IPS DF 19.7 (cell line): ENCODE measurements at places on chromosomes 3 and 15.

DNA sequence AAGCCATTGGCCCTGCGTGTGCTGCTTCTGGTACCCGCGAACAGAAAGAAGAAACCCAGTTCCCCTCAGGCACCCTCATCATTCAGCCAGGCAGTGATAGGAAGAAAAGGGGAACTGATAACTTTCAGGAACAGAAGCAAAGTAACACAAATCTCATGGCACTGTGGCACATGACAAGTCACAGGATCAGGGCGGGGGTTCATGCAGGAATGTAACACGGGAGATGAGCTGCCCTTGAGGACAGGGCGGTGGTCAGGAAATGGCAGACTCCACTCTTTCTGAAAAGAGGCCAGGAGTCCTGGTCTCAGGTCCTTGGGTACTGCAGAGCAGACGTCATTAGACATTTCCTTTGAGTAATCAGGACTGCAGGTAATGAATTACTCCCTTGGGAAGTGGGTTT lies 95.5 kb downstream of the CCNL1 start:
- DNase-seq: no peak

DNA sequence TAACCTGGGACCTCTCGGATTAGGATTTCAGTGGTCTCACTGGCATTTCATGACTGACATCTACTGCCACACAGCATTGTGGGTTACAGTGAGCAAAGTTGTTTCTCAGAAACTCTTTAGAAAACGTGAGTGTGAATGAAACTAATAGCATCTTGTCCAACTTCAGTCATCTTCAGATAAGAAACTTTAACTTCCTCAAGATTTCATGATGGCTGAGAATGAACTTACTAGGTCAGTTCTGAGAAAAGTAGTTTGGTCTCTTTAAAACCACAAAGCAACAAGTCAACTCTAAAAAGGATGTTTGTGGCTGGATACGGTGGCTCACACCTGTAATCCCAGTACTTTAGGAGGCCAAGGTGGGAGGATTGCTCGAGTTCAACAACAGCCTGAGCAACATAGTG lies 14.2 kb upstream of the HOMER2 start:
- no peak for DNase-seq

- no peak for DNase-seq
These were observed 18.7 kb upstream of the PLXNA1 start for GRCh38 chr3:126964261-126964660.

GRCh38 chr15:91916051-91916450 lies 62.5 kb downstream of the SLCO3A1 start:
- DNase-seq: no peak

DNA sequence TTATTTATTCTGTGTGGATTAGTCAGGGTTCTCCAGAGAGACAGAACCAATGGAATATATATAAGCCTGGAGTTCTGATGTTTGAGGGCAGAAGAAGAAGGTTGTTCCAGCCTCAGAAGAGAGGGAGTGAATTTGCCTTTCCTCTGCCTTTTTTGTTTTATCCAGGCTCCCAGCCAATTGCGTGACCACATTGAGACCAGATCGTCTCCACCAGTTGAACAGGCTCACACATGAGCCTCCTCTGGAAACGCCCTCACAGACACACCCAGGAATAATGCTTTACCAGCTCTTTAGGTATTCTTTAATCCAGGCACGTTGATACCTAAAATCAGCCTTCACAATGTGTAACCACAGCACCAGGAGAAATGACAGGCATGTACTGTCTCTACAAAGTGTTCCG lies 923.1 kb downstream of the TBL1XR1 start:
- DNase-seq: no peak

DNA sequence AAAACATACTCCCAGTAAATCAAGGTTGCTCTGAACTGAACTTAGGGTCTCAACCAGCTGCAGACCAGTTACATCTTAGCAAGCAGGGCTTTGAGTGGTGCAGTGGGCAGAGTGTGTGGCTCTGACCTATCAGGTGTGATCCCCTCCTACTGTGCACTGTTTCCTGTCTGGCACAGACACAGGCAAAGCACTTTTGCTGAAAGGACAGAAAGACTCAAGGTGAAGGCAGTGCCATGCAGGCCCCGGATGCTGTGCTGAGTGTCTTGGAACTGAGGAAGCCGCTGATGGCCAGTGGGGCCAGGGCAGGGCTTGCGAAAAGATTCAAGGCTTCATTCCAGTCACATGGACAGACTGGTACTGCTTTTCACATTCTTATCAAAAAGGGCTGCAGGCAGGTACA lies 85.2 kb downstream of the CACNA1D start:
- DNase-seq: no peak

GRCh38 chr15:79078763-79079410 lies 11.7 kb downstream of the RASGRF1 start:
- DNase-seq: no peak

DNA sequence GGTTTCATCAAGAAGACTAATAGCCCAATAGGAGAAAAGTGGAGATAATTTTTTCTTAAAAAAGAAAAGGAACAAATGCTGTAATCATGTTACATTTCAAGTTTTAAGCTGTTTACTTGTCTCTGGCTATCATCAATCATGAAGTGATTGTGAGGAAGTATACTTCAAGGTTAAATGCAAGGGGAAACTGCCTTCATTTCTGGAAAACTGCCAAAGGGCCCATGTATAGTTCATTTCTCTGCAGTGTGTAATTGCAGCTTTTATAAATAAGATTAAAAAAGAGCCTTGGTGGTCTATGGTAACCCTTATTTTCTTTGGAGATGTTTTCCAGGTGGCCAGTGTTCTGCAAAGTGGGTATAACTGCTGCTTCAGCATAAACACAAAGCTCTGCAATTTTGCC lies 101.9 kb downstream of the GRM7 start:
- no peak for DNase-seq

DNA sequence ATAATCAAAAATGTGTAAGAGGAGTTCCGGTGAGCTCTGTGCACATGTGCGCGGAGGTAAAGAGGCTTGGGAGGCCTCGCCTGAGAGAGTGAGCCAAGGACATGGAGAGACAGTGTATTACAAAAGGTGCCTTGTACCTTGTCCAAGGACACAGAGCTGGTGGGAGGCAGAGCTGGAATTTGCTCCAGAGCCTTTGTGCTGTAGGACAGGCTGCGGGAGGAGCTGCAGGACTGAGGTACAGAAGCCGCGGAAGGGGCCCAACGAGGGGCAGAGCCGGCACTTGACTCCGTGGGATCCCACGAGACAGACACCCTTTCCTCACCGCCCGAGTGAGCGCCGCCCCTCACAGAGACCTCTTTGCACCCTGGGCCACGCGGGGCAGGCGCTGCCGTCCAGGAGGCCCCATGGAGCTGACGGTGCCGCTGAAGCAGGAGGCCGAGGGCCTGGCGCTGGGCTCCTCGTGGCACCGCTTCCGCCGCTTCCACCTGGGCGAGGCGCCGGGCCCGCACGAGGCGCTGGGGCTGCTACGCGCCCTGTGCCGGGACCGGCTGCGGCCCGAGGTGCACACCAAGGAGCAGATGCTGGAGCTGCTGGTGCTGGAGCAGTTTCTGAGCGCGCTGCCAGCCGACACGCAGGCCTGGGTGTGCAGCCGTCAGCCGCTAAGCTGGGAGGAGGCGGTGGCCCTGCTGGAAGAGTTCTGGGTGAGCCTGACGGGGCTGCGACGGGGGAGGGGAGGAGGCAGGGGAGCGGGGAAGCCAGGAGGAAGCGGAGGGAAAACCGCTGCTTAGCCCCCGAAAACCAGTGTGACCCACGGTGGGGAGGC lies 68.7 kb downstream of the SLTM start:
- no peak for DNase-seq

DNA sequence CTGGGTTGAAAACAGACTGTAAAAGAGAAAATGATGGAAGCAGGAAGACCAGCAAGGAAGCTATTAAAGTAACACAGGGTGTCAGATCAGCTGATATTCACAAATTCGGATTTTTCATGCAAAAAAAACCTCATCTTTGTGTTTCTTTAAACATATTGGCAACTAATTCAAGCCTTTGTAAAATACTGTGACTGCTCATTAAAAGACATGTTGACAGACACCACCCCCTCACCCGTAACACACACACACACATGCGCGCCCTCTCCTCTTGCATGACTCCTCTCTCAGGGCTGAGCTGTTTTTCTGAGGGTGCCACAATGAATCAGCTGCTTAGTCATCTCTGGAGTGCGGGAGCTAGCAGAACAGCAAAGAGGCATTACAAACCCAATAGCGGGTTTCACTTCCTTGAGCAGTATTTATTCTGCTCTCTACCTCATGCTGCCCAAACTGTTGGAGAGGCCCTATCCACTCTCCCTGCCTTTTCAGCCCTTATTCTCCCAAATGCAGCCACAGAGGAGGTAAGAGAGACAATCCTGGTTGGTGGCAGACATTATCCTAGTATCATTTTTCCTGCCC lies 35.8 kb upstream of the CCDC80 start:
- no peak for DNase-seq
